ENCODE measurements at places on chromosomes 13 and 19.

DNA sequence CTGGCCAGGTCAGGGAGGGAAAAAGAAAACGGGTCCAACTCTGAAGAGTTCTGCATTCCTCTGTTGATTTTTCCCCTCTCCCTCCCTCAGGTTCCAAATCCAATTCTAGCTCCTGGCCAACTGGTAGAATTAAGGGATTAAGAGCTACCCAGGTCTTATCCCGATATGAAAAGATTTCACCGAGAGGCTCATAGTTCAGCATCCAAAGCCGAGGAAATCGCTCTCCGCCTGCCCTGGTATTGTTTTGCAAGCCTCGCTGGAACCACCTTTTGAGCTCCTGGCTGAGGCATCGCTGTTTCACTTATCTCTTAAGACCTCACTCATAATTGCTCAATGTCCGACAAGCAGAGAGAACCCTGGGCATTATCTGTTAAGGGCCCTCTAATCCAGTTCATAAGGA is 180.4 kb downstream of the URI1 start:
- DNase-seq, result no peak

GRCh38 chr19:11464333-11465265 is 16.2 kb downstream of the ELAVL3 start:
- no peak for DNase-seq

DNA sequence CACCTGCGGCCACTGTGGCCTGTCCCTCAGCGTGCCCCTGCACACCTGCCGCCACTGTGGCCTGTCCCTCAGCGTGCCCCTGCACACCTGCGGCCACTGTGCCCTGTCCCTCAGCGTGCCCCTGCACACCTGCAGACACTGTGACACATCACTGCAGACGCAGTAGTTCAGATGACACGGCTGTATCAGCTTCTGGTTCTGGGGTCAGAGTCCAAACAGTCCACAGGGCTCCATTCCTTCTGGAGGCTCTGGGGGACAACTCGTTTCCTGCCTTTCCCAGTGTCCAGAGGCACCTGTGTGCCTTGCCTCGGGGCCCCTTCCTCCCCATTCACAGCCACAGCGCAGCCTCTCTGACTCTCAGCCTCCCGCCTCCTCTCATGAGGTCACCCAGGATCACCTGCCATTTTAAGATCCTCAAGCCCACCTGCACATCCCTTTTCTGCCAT is 5.5 kb downstream of the SF3A2 start:
- DNase-seq, result no peak

- no peak for DNase-seq
These were observed 70.7 kb upstream of the TSHZ3 start for GRCh38 chr19:31419871-31420445.

GRCh38 chr13:112697756-112698655 is 8.2 kb downstream of the ATP11A start:
- DNase-seq, result no peak

- DNase-seq, result peak; percentile 64
These were observed 8.1 kb downstream of the TIMM29 start for GRCh38 chr19:10936661-10937084.

GRCh38 chr13:113749967-113750366 is 9.1 kb upstream of the TMEM255B start:
- DNase-seq, result no peak

DNA sequence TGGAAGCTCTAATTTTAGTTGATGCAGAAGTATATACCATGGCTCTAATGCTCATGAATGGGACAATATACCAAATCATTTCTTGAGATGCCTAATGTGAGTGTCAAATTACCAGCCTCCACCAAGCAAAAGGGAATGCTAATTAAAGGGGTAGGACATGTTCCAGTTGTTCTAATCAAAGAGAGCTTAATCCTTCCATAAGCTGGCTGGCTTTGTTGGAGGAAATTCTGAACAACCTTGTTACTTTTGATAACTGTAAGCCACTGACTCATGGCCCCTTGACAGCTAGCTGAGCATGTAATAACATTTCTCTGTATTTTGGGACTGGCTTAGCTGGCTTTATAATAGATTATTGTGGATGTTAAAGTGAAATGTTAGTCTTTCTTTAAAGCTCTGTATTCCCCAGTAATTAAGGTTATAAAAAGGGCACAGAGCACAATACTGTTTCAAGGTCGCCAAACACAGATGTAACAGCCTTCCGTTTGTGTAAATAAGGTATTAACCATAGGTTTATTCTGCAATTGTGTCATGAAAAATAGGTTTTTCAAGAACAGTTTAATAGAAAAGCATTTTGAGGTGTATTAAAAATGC is 1194.0 kb downstream of the PCDH9 start:
- no peak for DNase-seq

DNA sequence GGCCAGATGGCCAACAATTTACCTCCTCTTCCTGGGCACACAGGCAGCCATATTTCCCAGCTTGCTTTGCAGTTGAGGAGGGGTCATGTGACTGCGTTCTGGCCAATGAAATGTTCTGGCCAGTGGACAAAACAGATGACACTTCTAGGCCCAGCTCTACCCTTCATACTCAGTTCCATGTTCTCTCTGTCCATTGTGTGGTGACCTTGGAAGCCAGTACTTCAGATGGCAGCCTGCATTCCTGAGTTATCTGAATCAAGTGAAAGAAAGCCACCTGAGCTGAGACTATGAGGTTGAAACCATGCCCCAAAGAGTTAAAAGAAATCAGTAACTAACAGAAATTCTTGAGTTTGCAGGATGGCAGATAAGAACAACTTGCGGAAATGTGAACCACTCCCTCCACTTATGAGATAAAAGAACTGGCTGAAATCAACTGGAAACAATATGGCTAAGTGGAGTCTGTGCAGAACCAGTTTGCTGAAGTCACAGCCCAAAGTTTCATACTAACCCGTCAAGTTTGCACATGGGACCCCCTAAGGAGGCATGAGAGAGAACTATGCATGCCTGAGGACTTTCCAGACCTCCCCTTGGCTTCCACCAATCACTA is 8.1 kb downstream of the FAM187B start:
- DNase-seq, result no peak

DNA sequence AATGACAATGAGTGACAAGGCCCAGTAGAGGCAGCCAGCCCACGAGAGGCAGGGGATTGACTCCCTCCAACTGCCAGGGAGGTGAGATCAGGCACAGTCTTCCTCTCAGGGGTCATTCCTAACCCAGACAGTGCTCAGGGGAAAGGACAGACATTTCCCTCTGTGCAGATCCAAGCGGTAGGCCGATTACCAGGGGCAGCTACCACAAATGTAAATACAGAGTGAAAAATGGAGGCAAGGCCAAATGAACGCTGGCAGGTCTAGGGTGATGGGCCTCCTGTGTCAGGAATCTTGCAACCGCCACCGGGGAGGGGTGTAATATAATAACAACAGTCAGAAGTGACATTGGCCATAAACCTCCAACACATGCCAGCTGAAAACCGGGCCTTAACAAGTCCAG is 881.4 kb downstream of the UQCRFS1 start:
- DNase-seq, result no peak

- DNase-seq, result no peak
These were observed 33.9 kb downstream of the KL start for GRCh38 chr13:33050161-33050560.

DNA sequence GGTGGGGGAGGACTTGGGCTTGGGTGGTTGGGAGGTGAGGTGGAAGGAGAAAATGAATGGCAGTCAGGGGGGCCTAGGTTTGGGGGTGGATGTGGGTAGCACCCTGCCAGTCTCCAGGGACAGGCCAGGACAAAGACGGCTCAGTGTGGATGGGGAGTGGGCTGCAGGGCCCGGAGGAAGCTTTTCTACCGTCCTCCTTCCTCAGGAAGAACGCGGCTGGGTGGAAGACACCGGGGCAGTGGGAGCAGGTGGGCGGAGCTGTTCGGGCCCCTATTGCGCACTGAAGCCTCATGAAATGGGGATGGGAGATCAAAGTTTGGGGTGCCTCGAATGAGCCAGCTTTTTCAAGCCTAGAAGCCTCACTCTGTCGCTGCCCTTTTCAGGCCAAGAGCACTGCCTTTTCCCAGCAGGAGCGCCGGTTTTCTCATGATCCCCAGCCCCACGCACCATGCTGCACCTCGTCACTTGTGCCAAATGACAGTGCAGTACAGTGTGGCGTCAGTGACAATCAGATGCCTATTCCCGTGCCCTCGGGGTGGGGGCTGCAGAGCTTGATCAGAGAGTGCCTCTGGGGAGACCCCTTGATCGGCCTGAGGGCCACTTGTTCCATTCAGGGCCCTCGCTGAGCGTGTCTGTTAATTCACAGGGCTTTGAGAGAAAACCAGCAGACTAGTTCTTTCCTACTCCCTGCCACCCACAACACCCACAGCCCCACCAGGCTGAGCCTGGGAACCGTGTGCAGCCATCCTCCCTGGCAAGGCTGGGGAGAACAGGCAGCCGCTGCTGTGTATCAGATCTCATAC is 1.5 kb downstream of the CALM3 start:
- DNase-seq, result no peak

GRCh38 chr19:39339674-39340073 is 2.5 kb upstream of the SAMD4B start:
- DNase-seq, result no peak

- DNase-seq, result no peak
These were observed 5.6 kb upstream of the PRKD2 start for GRCh38 chr19:46722421-46723022.

DNA sequence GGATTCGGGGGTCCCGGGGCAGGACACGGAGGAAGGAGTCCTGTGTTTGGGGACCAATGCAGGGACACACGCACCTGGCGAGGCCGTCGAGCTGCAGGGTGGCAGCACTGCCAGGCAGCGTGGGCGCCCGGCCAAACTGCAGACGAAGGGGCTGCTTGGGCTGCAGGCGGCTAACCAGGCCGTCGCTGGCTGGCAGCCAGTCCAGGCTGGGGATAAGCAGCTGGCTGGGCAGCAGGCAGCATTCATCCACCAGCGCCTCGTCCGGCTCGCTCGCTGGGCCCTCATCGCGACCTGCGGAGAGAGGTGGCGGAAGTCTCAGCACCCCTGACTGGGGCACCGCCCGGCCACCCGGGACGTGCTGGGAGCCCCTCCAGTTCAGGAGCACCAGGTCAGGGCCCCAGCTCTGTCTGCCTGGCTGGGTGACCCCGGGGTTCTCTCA is 11.5 kb downstream of the CFD start:
- no peak for DNase-seq
